ENCODE measurements at places on chromosomes 7 and 10. TPM values are rescaled to one million over a fixed set of nuclear protein-coding genes. Genes with fewer than 3 reads are reported as not detected.

The LLCFC1 gene
- not detected for total RNA-seq

The SUGCT gene
- total RNA-seq: 21.7 TPM

The CLDN3 gene
- not detected for total RNA-seq

- no peak overlapping the region for H3K27ac ChIP-seq
- H3K4me3 ChIP-seq: no peak overlapping the region
- H3K36me3 ChIP-seq: no peaks in the 10 kb centered on the region
- H3K4me1 ChIP-seq: no peaks in the 10 kb centered on the region
- peaks cover 19% of the 10 kb centered on the region for H3K27me3 ChIP-seq
Observed at GRCh38 chr10:72058989-72059842, 29.1 kb downstream of the SPOCK2 start.

DNA sequence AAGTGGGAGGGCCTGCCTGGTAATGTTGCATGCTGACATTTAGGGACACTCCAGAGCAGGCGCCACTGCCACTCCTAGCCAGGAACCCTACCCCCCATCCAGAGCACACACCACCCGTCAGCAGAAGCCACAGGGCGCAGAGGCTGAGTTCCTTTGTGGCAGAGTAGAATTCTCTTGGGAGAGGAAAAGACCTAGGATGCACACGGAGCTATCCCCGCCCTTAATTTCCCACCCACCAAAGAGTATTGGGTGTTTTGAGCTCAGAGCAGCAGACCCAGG, 702 bp upstream of the INSYN2A start:
- H3K27ac ChIP-seq: no peak overlapping the region
- H3K4me3 ChIP-seq: peak overlapping the region; percentile 63
- peaks cover 8% of the 10 kb centered on the region for H3K4me1 ChIP-seq
- no peaks in the 10 kb centered on the region for H3K36me3 ChIP-seq
- H3K27me3 ChIP-seq: no peaks in the 10 kb centered on the region
- no peak for DNase-seq

DNA sequence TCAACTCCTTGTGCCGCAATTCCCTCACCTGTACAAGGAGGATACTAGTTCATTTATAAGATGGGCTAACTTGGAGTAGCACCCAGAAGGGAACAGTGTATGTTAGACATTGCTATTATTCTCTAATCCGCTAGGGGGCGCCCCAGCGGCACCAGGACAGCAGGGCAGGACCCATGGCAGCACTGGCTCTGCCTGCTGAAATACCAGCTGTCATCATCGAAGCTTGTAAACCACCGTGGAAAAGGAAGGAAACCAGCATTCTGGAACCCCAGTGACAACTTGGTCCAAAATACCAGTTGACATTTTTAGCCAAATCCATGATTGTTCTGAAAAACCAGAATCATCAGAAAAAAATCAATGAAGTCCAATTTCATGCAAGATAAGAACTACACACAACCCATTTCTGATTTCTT, 134.4 kb downstream of the ITGA8 start:
- H3K27me3 ChIP-seq: no peaks in the 10 kb centered on the region
- H3K27ac ChIP-seq: no peak overlapping the region
- H3K36me3 ChIP-seq: no peaks in the 10 kb centered on the region
- no peaks in the 10 kb centered on the region for H3K4me1 ChIP-seq
- DNase-seq: peak; percentile 69
- no peak overlapping the region for H3K4me3 ChIP-seq

- no peak for DNase-seq
- no peaks in the 10 kb centered on the region for H3K27me3 ChIP-seq
- no peaks in the 10 kb centered on the region for H3K4me1 ChIP-seq
Observed at GRCh38 chr7:36788825-36789470, 64.7 kb upstream of the AOAH start.

GRCh38 chr7:121689749-121690148, 183.2 kb upstream of the PTPRZ1 start:
- H3K27ac ChIP-seq: no peak overlapping the region
- no peak for DNase-seq
- no peaks in the 10 kb centered on the region for H3K27me3 ChIP-seq
- no peaks in the 10 kb centered on the region for H3K36me3 ChIP-seq
- no peaks in the 10 kb centered on the region for H3K4me1 ChIP-seq

DNA sequence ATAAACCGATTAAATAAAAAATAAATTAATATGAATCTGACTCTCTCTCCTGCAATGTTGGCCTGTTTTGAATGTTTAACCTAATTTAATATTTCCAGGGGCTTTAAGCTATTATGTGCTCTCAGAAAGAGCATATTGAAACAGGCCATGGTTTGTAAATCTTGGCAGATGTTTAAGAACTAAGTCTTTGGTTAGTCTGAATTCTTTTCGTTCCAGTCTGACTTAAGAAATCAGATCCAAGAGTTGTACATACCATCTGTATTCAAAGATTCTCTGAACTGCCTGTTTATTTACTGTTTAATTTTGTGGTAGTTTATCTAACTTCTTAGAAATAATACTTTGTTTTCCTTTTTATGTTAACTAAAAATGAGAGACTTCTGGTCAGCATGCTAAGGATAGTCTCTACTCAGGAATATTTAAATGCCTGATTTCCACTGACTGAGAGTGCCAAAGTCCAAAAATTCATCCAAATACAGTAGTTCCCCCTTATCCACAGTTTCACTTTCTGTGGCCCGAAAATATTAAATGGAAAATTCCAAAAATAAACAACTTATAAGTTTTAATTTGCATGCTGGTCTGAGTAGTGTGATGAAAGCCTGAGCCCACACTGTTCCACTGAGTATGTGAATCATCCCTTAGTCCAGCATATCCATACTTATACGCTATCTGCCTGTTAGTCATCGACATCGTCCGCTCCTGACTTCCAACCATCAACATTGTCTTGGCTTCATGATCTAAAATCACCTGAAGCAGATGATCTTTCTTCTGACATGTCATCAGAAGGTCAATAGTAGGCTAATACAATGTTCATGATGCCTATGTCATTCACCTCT, 238.1 kb upstream of the CSTF2T start:
- DNase-seq: no peak
- H3K4me3 ChIP-seq: no peak overlapping the region
- no peaks in the 10 kb centered on the region for H3K36me3 ChIP-seq
- H3K27me3 ChIP-seq: no peaks in the 10 kb centered on the region
- H3K4me1 ChIP-seq: no peaks in the 10 kb centered on the region

DNA sequence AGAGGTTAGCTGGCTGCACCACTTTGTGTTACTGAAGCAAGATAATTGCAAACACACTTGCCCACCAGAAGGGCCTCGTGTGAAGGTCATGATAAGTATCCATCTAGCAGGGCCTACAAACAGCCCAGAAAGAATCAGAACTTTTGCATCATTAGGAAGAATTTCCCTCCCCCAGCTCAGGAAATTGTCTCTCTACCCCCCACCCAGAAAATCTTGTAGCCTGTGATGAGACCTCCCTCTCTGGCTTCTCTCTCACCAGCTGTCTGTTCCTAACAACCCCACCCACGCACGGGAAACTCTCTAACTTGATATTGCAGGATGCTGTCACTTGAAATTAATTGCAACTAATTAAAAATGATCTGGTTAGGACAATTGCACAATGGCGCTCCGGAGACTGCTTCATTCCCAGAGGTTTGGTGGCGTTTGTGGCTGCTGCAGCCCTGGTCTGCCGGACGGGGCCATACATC, 34.5 kb downstream of the ZNF503 start:
- H3K27me3 ChIP-seq: peaks cover 6% of the 10 kb centered on the region
- H3K4me1 ChIP-seq: no peaks in the 10 kb centered on the region
- no peak overlapping the region for H3K27ac ChIP-seq
- no peak for DNase-seq
- H3K36me3 ChIP-seq: no peaks in the 10 kb centered on the region

GRCh38 chr7:71871446-71871845, 540.7 kb downstream of the CALN1 start:
- no peak for DNase-seq
- H3K36me3 ChIP-seq: no peaks in the 10 kb centered on the region
- H3K27me3 ChIP-seq: no peaks in the 10 kb centered on the region
- H3K27ac ChIP-seq: no peak overlapping the region
- no peaks in the 10 kb centered on the region for H3K4me1 ChIP-seq

GRCh38 chr7:141418066-141418465, 133.1 kb upstream of the AGK start:
- H3K27me3 ChIP-seq: no peaks in the 10 kb centered on the region
- no peak overlapping the region for H3K27ac ChIP-seq
- H3K4me1 ChIP-seq: no peaks in the 10 kb centered on the region
- DNase-seq: no peak
- H3K4me3 ChIP-seq: no peak overlapping the region

All from osteoblast (primary cell).